ENCODE measurements at places on chromosomes 16 and 17.
A peak's percentile ranks its signal among the peaks of the same experiment; 100 is the strongest.

- no peak for DNase-seq
These were observed 46.9 kb upstream of the SIAH1 start for GRCh38 chr16:48432136-48432535.

GRCh38 chr16:81821436-81822128, 42.5 kb downstream of the PLCG2 start:
- DNase-seq = no peak

- no peak for DNase-seq
These were observed 28.4 kb upstream of the CBFA2T3 start for GRCh38 chr16:89005201-89006035.

DNA sequence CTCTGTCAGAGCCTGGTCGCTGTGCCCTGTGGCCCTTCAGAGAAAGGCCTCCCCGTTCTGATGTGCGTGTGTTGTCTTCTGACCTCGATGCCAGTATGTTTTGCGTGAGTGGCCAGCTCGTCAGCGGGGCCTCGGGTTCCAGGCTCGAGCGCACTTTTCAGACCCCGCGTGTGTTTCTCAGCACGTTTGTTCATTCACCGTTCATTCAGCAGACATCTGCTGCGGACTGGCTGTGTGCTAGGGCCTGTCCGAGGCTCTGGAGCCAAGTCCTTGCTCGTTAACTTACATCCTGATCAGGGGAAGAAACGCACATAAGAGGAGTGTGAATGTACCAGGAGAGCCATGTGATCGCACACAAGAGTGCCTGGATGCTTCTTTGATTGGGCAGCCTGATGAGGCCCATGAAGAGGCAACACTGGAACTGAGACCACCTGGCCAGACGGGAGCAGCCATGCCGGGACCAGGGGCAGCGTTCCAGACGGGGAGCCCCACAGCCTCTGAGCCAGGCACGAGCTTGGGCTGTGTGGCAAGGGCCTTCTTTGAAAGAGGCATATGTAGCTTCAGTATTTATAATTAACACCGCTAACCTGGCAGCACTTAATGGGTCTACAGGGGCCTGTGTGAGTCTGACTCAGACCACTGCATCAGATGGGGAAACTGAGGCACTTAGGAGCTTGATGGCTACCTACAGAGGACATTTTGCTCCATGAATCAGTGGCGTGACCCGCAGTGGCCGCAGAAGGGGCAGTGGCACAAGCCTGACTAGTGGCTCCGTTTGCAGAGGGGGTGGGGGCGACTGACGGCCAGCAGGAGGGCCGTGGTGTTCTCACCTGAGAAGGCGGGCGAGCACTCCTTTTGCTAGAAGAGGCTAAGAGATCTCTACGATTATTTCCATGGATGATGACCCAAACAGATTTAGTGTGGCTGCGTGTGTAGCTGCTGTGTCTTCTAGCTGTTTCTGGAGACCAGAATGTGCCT, 187.9 kb upstream of the CHMP6 start:
- no peak for DNase-seq

DNA sequence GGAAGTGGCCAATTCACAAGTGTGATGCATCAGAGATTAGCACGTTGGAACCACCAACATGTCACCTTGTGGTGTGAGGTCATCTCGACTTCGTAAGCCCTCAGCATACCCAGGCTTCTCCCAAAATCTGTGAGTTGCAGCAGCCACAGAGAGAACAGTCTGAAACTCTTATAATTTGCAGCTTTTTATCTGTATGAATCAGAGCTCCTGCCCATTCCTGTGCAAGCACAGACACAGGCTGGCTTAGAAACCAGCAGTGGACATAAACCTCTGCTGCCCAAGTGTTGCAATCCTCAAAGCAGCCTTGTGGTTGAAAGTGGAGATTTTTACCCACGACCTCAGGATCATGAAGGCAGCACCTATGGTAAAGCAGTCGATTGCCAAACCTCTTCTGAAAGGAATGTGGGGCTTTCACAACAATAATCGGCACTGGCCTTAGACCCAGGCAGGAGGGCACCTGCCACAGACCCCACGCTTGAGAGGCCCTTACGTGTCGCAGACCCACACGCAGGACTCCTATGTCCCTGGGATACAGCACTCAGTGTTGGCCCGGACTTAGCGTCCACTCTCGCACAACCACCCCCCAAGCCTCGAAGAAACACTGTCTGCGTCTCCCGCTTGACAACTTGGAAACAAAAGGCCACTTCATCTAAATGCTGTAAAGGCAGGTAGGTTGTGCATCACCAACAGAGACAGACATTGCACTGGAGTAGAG, 24.5 kb upstream of the OSGIN1 start:
- DNase-seq = no peak

DNA sequence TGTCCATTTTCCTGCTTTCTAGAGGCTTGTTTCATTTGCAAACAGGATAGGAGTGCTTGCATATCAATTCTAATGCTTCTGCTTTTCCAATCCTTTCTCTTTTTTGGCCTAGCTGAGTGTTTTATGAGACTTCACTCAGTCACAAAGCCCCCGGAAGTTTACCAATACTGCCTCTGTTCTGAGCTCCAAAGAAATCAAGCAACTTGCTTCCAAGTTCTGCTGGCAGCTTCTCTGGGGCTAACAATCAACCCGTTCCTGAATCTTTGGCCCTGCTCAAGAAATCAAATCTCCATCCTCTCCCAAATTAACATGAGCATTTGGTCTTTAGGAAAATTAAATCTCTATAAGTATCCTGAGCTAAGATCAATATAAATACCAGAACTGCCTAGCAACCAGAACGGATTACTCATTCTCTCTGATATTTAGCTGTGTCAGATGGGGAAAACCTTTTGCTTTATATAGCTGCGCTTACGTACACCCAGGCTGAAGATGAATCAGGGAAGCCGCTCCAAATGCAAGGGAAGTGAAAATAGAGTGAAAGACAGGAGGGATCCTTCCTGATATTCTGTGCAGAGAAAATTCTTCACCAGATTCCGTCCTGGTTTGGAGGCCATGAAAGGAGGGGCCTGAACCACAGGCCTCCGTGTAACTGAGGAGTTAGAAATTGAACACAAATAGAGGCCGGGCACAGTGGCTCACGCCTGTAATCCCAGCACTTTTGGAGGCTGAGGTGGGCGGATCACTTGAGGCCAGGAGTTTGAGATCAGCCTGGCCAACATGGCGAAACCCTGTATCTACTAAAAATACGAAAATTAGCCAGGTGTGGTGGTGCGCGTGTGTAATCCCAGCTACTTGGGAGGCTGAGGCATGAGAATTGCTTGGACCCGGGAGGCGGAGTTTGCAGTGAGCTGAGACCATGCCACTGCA, 23.3 kb upstream of the GRB2 start:
- DNase-seq = peak; percentile 60

- peak; percentile 28 for DNase-seq
These were observed 23.0 kb downstream of the SLC35G3 start for GRCh38 chr17:35170968-35171771.

DNA sequence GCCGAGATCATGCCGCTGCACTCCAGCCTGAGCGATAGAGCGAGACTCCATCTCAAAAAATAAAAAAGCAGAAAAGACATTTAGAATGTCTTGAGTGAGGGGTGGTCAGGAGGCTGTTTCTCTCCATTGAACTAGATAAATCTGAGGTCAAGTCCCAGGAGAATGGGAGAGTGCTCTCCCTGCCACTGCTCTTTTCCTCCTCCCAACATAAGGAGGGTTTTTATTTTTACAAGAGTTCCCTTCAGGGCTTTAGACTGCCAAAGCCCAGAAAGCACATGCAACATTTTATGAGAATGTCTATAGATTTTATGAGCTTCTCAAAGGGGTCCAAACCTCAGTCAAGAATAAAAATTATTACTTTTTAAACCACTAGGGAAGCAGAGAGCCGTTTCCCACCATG, 1.6 kb downstream of the RND2 start:
- DNase-seq = no peak

DNA sequence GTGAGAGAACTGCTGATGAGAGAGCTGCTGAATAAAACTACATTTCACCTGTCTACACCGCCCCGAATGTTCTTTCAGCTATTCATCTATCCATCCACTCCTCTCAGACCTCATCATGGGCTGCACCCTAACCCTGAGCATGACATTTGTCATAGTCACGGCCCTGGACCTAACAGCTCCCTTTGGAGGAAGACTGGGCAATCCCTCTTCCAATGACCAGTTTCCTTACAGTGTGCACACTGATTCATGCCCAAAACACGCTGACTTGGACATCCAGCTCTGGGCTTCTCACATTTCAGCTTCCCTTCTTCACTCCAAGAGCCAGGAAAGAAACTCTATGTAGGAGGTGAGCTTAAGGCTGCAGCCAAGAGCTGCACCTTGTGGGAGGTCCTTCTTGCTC, 41.8 kb upstream of the ARL4D start:
- DNase-seq = no peak

GRCh38 chr17:17180141-17180603, 26.0 kb downstream of the PLD6 start:
- no peak for DNase-seq

GRCh38 chr16:82067804-82068325, 32.8 kb downstream of the HSD17B2 start:
- no peak for DNase-seq

GRCh38 chr17:19335951-19336631, 26.4 kb downstream of the B9D1 start:
- DNase-seq = no peak

- DNase-seq = peak; percentile 94
These were observed 805 bp upstream of the ORAI3 start for GRCh38 chr16:30947859-30948666.

GRCh38 chr16:16871196-16871595, 492.3 kb downstream of the NPIPA7 start:
- DNase-seq = no peak

DNA sequence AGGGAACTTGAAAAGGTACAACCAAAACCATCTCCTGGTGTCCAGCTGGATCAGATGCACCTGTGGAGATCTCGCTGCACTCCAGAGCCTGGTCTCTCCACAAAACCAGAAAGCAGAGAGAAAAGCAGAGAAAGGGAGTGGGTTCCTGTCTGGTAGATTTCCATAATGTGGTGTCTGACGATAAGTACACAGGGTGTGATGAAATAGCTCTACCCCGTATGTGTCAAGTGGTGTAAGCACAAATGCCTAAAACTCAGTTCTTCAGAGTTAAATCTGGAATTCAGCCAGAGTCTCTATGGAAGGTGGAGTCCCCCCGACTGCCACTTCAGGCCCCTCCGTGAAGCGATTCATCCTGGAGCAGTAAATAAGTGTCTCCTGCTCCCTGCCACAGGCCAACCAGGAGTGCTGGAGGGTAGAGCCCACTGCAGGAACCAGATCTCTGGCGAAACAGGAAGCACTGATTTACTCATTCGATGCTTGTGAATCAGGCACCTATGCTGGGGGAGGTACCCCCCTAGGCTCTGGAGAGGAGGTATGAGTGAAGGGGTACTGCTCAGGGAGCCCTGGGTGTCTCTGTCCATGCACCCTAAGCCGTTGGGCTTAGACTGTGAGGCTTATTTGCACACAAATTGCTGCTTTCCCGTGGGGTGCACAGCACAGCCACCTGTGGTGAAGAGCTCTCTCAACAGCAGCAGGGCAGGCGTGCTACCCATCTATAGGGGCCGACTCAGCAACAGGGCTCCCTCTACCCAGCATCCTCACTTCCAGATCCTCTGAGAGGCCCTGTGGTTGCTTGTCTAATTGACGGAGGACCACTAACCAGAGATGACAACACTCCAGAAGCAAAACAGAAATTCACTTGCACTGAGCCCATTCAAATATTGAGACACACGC, 97.1 kb upstream of the MYOCD start:
- no peak for DNase-seq

- no peak for DNase-seq
These were observed 58.2 kb downstream of the RAP1GAP2 start for GRCh38 chr17:2854143-2855055.

DNA sequence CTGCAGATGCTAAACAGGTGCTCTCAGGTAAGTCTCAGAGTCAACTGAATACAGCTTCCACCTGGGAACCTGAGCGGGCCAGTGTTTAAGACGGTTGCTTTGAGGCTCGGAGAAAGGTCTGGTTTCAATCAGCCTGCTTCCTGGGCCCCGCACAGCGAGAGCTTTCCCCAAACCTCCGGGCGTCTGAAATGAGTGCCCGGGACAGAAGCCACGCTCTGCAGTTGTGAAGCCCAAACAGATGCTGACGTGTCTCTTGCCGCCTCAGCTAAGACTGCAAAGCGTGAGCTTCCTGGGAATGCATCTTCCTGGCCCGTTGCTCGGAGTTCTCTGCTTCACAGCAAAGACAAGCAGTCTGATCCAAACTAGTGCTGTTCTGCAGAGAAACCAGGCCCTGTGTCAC, 36.7 kb downstream of the PLXDC1 start:
- DNase-seq = no peak

GRCh38 chr17:73638556-73638955, 5.7 kb downstream of the SDK2 start:
- no peak for DNase-seq

- DNase-seq = no peak
These were observed 37.2 kb downstream of the MAP2K6 start for GRCh38 chr17:69451416-69452394.

DNA sequence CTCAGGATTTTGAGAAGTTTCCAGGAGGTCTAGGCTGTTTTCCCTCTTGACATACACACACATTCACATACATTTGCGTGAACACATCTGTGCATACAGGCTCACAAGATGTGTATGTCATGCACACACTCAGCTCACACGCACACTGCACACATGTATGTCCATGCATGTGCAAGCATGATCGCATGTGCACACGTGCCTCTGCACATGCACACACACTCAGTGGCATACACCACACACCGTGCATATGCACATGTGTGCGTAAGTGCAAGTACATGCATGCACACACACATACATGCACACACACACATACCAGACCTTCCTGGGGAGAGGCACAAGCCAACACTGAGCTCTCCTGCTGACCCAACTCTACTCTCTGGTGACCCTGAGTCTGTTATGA, 171.4 kb downstream of the RBFOX3 start:
- DNase-seq = no peak

GRCh38 chr16:71853413-71853812, 7.6 kb downstream of the ATXN1L start:
- DNase-seq = no peak

DNA sequence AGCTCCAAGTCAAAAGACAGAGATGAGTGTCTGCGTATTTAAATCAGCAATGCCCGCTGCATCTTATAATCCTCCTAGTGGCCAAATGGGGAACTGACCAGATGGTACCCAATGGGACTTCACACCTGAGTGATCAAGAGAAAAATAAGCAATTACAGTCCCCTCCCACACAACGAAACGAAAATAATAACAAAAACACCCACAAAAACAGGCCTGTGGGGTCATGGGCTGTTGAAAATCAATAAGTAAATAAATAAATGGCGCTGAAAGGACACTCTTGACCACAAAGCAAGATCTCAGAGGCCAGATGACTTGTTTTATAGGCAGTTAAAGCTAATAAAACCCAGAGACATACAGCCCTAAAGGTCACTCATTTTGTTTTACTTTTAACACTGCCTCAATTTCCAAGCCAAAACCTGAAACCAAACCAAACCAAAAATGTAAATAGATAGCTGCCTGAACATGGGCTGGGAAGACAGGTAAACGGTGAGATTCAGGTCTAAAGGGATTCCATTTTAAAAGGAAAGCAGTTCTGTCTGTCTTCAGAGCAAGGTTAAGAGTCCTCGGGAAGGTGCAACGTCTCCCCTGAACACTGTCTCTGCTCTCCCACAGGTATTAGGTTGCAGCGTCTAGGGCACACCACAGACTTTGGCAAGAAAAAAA, 1.3 kb downstream of the ZNF821 start:
- DNase-seq = peak; percentile 48

All from dermis microvascular lymphatic vessel endothelial cell (primary cell).